ENCODE measurements at places on chromosomes 13 and 19.

DNA sequence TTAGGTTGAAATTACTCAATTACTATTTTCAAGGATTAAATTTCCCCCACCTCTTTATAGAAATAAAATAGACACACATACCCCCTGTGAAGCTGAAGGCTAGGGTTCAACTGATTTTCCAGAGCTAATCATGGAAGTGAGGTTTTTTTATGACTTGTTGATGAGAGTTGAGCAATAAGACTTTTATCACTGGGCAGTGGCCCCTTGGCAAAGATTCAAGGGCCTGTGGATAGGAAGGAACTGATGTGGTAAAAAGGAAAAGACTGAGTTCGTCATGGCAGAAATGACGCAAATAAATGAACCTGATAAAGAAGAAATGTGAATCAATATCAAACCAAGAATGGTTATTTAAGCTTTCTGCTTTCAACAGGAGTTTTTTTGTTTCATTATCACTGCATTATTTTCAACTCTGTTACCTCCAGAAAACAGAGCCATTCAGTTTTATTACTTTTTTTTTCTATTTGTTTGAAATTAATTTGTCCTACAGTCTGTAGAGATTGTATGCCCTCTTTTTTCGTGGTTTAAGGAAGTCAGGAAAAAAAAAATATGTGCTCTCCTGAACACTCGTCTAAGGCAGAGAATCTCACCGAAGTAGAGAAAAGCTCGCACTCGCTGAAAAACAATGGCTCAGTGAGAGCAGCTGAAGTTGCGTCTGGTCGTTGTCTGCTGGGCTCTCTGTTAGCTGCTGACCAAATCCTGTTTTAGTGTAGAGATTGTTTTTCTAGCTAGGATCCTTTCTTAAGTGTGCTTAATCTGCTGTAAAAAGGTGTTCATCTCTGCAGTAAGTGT, 38.9 kb downstream of the STOML3 start:
- no peak for DNase-seq

DNA sequence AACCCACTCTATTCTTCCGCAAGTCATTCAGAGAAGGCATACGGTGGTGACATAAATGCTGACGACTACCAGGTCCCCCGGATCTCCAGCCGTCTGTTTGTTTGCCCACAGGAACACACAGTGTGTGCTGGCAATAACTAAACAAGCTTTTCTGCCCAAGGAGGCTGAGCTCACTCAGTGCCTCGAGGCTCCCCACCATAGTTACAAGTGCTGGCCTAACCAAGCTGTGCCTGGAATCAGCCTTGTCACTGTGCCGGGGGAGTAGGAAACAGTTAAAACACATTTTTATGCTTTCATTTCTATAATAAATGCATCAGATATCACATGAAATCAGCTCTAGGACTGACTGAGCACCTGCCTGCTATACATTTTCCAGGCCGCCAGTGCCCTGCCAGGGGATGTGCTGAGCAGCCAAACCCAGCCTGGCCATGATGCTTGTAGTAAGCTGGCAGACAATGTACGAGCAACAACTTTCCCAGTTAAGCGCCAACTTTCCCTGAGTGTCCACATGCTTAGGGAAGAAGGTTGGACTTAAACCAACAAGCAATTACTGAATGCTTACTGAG, 28.1 kb downstream of the BRD4 start:
- DNase-seq, result no peak

- DNase-seq, result no peak
Measured at GRCh38 chr13:92029641-92030040, 631.2 kb downstream of the GPC5 start.

GRCh38 chr19:14434543-14435319, 1.6 kb downstream of the PKN1 start:
- DNase-seq, result no peak

- DNase-seq, result no peak
Measured at GRCh38 chr13:77375560-77376108, 48.7 kb upstream of the MYCBP2 start.

DNA sequence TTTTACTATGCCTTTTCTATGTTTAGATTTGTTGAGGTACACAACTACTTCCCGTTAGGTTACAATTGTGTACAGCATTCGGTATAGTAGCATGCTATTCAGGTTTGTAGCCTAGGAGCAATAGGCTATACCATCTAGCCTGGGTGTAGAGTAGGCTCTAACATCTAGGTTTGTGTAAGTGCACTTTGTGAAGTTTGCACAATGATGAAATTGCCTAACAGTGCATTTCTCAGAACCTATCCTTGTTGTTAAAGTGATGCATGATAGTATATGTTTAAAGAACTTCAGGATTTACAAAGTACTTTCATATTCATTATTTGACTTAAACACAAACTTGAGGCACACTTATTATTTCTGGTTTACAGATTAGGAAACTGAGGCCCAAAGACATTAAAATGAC, 11.5 kb upstream of the SERPINE3 start:
- DNase-seq, result no peak

- no peak for DNase-seq
Measured at GRCh38 chr13:35549481-35549880, 73.0 kb upstream of the MAB21L1 start.

- DNase-seq, result no peak
Measured at GRCh38 chr19:31436121-31436776, 87.0 kb upstream of the TSHZ3 start.

DNA sequence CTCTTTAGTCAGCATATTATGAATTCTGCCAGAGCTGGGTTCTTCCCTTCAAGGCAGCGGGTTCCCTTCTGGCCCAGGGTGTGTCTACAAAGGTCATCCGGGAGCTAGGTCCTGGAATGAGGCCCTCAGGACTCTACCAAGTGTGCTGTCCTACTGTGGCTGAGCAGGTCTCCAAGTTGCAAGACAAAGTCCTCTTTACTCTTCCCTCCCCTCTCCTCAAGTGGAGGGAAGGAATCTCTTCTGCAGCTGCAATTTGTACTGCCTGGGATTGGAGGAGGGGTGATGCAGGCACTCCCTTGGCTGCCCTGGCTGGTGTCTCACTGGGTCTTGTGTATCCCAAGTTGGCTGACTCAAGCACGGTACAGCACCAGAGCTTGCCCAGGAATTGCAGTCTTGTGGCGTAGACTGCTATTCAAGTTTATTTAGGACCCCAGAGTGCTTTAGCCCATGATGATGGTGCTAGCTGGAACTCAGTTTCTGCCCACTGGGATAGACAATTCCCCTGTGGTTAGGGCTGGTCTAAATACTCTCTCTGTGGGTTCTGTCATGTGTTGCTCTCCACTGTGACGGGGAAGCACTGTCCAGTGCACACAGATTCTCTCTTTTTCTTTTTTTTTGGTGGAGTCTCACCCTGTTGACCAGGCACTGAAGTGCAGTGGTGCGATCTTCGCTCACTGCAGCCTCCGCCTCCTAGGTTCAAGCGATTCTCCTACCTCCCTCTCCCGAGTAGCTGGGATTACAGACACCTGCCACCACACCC, 28.5 kb downstream of the RFC3 start:
- no peak for DNase-seq

GRCh38 chr19:17761148-17761547, 9.9 kb downstream of the FCHO1 start:
- DNase-seq, result no peak
